ENCODE measurements at places on chromosomes 4 and X.

- DNase-seq, result no peak
These were observed 58.1 kb downstream of the CASP3 start for GRCh38 chr4:184591070-184591677.

DNA sequence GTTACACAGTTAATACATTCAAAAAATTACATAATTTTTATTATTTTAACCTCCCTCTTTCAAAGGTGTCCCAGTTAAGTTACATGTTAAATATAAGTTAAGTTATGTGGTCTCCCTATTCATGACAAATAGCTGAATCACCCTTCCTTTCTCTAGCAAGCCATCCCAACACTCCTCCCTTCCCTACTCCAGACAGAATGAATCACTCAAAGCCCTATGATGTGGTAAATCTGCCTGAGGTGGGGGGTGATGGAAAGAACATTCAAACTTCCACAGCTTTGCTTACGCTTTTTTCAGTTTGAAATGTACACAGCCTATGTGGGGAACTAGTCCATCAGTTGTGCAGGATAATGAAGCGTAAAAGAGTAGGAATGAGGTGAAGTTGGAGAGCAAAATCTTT is 90.2 kb downstream of the CXCL13 start:
- no peak for DNase-seq

DNA sequence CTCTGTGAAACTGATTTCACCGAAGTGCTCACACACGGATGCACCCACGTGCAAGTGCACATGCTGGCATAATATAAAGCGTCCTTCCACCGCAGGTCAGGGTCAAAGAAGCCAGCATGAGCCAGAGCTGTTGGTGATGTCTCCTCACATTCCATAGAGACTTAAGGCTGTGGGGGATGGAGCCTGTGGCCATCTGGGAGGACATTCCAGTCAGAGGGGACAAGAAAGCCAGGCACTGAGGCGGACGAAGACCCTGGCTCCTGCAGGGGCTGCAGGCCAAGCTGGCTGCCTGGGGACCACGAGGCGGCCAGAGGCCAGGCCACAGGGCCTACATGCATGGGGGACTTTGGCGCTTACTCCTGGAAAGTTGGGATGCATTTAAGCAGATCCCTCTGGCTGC is 7.7 kb downstream of the RNF212 start:
- DNase-seq, result no peak

- DNase-seq, result no peak
These were observed 21.9 kb upstream of the GABRE start for GRCh38 chrX:151996347-151996746.

DNA sequence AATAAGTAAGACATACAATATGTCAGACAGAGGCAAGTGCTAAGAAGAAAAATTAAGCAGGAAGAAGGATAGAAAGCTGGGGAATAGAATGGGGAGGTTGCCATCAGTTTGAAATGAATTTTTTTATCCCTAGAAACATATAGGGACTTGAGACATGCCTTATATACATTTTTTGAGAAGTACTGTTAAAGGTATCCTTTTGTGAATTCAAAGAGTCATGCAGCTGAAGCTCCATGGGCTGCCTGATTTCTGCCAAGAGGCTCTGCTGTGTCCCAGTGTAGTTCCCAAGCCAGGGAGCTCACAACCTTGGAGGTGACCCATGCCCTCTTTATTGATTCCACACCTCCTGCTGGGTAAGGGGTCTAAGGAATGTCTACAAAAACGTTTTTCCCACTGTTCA is 564.6 kb upstream of the DIPK2B start:
- DNase-seq, result no peak

All from stimulated activated naive CD8-positive, alpha-beta T cell treated with anti-CD3 and anti-CD28 coated beads, Interleukin-15, amount 100 ng/mL, for 72 hours (primary cell).